Uterus (tissue), 4 donors: ENCODE measurements at places on chromosomes 5 and 9.

DNA sequence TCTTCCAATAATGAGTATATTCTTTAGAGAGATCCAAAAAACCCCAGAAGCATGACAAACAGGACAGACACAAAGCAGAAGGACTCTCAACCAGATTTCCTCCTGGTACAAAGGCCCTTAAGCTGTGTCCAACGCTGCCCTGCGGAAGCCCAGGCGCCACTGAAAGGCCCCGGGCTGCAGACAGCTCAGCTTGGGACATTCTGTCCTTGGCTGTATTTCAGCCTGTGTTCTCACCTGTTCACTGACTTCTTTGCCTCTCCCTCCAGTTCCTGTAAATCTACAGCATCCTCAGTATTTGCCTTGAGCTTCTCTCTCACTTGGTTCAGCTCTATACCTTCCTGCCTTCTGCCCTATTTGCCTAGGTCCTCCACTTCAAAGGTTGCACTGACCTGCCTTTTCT lies 96.5 kb downstream of the SH3TC2 start:
- DNase-seq, result no peak

- DNase-seq, result no peak
These were observed 97.9 kb downstream of the CACNA1B start for GRCh38 chr9:137975527-137975913.

DNA sequence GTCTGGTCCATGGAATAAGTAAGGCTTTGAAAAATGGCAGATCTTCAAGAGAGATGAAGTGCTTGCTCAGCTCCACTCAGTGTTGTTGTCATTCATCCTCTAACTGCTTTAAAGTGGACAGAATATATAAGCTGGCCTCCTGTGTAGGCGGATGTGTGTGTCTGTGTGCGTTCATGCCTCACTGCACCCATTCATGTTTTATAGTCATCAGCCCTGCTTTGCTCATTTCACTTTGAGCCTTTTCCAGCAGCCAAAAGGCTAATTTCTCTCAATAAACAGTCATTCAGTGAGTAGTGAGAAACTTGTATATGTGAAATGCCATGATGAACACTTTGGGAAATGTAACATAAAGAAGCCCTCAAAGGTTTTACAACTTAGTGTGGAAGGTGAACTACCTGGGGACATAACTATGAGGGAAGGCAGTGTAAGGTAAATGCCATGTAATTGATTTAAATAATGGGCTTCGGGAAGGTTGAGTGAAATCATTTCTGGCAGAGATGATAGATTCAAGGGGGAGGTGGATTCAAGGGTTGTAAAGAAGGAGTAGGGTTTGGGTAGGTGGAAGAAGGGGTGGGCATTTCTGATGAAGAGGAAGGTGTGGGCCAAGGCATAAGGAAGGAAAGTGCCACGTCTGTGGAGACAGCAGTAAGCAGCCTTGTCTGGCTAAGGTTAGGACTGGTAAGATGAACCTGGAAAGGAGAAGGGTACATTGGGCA lies 15.7 kb downstream of the TTC23L start:
- no peak for DNase-seq

DNA sequence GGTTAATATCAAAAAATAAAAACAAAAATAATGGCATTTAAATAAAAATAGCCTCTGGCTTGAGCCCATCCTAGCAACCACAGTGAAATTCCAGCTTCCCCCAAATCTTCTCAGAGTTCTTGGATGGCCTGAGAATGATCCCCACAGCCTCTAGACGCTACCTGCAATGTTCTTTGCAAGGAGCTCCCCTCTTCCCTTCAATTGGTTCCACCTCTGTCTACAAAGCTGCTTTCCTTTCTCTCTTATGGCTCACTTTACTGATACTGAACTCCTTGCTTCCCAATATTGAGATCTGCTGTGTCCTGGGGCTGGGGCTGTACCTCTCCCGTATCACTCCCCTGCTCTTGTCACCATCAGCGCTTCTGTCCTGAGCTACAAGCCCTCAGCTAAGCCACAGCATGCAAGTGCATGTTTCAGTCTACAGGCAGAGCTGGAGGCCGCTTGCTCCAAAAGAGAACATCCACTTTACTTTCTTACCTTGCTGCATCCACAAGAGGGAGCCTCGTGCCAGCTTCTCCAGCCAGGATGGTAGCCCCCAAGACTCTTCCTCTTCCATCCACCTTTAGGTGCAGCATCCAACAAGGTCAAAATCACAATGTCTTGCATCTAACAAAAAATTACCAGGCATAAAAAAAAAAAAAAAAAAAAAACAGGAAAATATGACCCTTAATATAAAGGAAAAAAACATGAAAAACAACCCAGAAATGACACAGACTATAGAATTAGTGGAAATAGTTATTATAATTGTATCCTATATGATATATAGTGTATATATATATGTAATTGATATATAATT lies 57.4 kb upstream of the PRSS3 start:
- DNase-seq, result no peak

GRCh38 chr5:73668486-73669111 lies 42.6 kb downstream of the ARHGEF28 start:
- no peak for DNase-seq

- no peak for DNase-seq
These were observed 55.8 kb downstream of the FOXD1 start for GRCh38 chr5:73392775-73393174.

GRCh38 chr5:135740475-135740874 lies 94.0 kb upstream of the SLC25A48 start:
- DNase-seq, result no peak
